Breast epithelium (tissue), 4 donors: ENCODE measurements at places on chromosomes 7 and 10. TPM values are rescaled to one million over a fixed set of nuclear protein-coding genes. Genes with fewer than 3 reads are reported as not detected.

GRCh38 chr10:45373576-45374349 is at the start of gene ALOX5:
TSS of gene ALOX5 (plus strand) at chr10:45374216. CDS start at chr10:45374280, 64 bp downstream.
- DNase-seq, result no peak

DNA sequence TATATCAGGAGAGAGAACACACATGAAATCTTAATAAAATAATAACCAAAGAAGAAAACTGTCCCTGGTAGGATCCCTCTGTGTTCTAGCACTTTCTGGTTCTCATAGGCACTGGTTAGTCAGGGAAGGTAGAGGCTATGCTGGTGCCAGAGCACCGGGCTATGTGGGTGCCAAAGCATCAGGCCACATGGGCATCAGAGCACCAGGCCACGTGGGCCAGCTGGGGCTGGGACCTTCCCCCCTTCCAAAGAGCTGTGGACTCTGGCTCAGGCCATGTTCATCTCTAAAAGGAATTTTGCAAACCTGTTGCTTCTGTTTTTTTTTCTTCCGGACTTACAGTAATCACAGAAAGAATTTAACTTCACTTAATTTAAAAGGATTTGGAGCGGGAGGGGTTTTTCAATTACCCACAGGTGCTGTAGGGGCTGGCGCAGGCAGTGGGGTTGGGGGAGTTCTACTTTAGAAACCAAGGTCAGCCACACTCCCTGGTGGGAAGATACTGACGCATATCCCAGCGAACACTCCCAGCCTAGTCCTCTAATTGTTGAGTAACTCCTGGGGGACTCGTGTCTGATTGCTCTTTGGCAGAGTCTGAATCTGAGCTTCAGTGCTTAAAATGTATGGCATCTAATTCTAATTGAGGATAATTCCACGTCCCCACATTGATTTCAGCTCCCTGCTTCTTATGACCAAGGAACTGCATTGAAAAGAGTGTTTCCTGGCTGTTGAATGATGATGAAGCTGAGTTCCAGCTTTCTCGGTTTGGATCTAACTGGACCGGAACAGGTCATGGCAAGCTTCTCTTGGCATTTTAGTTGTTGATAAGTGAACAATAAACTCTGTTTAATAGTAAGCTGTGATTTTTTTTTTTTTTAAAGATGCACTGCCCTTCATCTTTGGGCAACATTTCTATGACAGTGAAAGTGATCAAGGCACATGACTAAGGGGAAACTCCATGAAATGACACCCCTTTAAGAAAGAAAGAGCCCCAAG is 110.7 kb upstream of the FZD8 start:
- DNase-seq, result no peak

DNA sequence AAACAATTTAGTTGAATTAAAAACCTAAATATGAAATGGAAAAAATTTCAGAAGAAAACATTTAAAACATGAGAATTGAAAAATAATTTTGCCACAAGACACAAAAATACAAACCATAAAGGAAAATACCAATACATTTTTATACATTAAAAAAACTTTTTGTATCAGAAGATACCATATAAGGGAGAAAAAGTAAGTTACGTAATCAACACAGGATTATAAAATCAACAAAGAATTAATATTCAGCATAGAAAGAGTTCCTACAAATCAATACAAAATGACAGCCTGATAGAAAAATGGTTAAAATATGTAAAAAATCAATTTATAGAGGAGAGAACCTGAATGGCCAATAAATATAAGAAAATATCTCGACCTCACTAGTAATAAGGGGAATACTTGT is 16.6 kb upstream of the SAMD9L start:
- no peak for DNase-seq

DNA sequence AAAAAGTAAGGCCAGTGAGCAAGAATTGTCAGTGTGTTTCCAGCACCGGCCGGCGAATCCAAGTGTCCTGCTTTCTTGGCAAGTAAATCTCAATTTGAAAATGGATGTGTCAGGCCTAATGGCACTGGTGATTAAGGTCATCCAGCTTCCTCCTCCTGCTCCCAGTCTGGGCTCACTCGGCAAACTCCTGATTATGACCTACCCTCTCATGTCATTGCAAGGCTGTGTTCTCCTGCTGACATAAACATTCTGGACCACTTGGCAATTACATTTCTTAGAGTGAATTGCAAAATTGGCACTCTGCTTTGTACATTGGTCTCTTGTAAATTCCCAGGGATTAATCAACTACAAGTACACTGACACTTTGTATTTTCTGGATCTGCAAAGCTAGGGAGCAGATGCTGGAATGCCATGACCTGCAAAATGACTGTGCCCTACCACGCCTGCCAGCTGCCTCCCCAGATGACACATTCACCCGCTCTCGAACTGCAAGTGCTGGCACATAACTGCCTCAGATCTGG is 473.8 kb downstream of the KIF20B start:
- DNase-seq, result no peak

- no peak for DNase-seq
Observed at GRCh38 chr10:73494213-73494612, 1.6 kb downstream of the PPP3CB start.

GRCh38 chr10:131689486-131689885 is 211.3 kb upstream of the PPP2R2D start:
- DNase-seq, result no peak

- no peak for DNase-seq
Observed at GRCh38 chr10:60466267-60467201, 76.9 kb upstream of the ANK3 start.

DNA sequence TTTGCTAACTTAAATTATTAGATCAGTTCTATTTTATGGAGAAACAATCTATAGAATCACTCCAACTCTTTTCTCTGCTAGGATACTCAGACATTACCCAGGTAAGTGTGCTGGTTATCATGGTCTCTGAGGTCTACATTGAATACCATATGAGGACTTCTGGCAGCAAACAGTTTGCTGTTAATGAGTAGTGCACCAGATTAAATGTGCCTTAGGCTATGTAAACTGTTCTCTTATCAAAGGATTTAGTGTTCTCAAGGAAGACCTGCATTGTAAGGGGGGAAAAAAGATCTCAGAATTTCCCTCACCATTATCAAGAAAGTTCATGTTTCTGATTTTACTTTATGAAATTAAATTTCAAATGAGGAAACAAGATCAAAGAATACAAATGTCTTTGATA is 107.5 kb downstream of the ITGB8 start:
- DNase-seq, result no peak

GRCh38 chr7:6398943-6399342 is 48.8 kb downstream of the DAGLB start:
- peak; percentile 76 for DNase-seq

- no peak for DNase-seq
Observed at GRCh38 chr10:94602729-94603515, 57.3 kb downstream of the HELLS start.

GRCh38 chr7:72258074-72258473 is 154.1 kb downstream of the CALN1 start:
- DNase-seq, result no peak

GRCh38 chr7:28360739-28361138 is 51.6 kb upstream of the CREB5 start:
- DNase-seq, result no peak

DNA sequence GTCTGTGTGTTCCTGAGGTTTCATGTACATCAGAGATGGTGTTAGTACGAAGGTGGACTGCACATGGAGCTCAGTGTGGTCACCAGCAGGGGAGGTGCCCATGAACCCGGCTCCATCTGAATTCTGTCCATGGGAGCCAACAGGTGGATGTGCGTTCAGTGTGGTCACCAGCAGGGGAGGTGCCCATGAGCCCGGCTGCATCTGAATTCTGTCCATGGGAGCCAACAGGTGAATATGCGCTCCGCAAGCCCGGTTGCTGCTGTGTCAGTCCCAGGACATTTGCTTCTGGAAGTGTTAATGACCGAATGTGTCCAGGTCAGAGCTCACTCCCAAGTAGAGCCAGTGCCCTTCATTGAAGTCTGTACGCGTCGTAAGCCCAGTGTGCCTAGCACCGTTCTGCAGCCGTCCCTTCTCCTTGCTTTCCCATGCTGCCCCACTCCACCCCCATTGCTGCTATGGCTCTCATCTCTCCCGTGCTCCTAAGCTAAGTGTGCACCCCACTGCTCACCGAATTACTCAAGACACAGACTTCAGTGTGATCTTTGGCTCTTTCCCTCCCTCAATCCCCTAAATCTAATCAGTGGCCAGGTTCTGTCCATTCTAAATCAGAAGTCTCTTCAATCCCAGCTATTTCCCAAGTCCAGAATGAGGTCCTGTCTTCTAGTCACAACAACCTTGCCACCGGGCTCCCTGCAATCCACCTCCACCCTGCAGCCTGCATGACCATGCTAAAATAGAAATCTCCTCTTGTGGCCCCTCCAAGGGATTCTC is 352.4 kb downstream of the TCERG1L start:
- DNase-seq, result no peak

GRCh38 chr10:123611243-123611642 is 54.9 kb upstream of the GPR26 start:
- no peak for DNase-seq

GRCh38 chr7:104981672-104982037 is 32.4 kb upstream of the KMT2E start:
- no peak for DNase-seq

DNA sequence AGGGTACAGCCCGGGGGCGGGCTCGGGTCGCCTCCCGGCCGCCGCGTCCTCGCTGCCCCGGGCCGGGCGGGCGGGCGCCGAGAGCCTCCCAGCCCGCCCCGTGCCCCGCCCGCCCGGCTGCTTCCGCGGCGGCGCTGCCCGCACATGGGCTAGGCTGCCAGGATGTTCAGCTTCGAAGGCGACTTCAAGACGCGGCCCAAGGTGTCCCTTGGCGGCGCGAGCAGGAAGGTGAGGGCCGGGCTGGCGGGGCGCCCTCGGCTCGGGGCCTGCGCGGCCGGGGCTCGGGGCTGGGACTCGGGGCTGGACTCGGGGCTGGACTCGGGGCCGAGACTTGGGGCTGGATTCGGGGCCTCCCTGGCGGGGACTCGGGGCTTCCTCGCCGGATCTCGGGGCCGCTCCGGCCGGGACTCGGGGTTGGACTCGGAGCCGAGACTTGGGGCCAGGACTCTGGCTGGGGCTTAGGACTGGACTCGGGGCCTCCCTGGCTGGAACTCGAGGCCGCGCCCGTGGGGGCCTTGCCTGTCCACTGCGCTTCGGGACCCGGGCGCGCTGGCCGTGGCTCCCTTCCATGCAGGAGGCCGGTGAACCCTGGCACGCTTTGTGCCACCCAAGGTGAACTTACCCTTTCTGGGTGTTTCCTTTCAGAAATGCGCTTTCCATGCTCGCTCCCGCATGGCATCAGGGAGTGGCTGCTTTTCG is 534 bp downstream of the UBE3C start:
- DNase-seq, result peak; percentile 36

DNA sequence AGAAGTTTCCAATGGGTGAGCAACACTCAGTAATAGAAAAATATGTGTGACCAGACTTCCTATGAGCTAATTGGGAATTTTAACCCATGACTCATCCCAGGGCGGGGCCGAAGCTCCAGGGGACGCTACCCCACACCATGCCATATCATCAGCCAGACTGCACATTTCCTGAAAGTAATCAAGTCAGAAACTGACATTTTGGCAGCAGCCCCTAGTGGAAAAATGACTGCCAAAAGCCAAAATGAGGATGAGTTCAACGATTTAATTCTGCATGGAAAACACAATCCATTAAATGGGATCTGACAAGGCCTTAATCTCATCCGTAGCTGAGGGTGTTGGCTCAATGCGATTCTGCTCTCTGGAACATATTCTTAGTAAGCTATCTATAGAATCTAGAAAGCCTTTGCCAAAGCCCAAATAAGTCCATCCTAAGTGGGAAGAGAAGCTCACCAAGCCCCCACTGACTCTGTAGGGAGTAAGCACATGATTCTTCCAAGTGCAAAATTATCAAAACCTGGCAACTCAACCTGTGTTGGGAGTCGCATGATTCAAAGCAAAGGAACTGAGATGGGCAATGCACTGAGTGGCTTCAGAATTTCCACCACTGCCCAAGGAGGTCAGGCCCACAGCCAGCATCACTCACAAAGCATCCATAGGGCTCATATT is 93.1 kb upstream of the PDE1C start:
- peak; percentile 43 for DNase-seq

GRCh38 chr7:95694334-95694733 is 78.0 kb upstream of the DYNC1I1 start:
- no peak for DNase-seq

- DNase-seq, result no peak
Observed at GRCh38 chr10:988667-989545, 672 bp downstream of the GTPBP4 start.

DNA sequence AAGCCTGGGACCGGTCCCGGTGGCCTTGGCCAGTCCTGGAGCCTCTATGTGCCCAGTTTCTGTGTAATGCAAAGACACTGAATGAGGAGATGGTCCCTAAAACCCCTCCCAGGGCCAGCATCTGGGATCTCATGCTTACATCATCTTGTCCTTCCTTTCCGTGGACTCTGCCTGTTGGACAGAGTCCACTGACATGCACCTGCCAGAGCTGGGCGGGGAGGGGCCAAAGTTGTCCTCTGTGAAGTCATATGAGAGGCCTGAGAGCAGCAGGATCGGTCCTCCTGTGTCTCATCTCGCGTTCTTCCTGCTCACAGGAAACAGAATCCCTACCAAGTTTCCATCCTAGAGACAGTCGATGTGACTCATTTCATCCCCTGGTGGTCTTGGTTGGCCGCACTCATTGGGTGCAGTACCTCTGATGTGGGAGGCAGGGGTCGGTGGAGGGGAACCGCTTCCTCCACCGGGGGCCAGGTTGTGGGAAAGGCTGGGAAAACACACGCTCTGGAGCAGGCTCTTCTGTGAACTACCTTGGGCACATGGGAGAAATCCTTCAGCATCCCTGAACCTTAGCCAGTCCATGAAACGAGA is 389.6 kb upstream of the PODXL start:
- no peak for DNase-seq

DNA sequence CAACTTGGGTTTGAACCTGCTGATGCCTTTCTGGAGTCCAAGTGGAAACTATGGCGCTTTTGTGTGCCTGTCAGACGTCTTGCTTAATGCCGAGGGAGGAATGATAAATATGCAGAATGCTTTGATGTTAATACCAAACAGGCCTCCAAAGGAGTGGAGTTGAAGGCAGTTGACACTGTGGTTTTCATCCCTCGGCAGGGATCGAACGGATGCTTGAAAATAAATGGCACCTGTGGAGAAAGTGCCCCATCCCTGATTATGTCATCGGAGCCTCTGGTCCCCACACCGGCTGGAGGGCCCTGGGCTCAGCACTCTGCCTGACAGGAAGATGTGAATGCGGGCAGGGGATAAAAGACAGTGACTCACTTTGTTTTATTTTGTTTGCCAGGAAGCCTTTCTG is 148.7 kb upstream of the GPR26 start:
- DNase-seq, result no peak

CLDN12 gene
- 21.6 TPM for total RNA-seq

LBX1 gene
- not detected for total RNA-seq

CDC14C gene
- total RNA-seq, result not detected

RBAK gene
- total RNA-seq, result 10.2 TPM

RASA4 gene
- total RNA-seq, result 43.6 TPM

UCMA gene
- total RNA-seq, result not detected

CAV1 gene
- total RNA-seq, result 117 TPM

PDE6C gene
- total RNA-seq, result not detected

SEC31B gene
- 9.8 TPM for total RNA-seq

KIAA1549 gene
- 1.8 TPM for total RNA-seq
